ENCODE measurements at places on chromosomes 12 and 14.

- DNase-seq: no peak
Observed at GRCh38 chr12:68139941-68140340, 19.6 kb downstream of the IFNG start.

- no peak for DNase-seq
Observed at GRCh38 chr14:75458305-75458704, 30.5 kb downstream of the JDP2 start.

DNA sequence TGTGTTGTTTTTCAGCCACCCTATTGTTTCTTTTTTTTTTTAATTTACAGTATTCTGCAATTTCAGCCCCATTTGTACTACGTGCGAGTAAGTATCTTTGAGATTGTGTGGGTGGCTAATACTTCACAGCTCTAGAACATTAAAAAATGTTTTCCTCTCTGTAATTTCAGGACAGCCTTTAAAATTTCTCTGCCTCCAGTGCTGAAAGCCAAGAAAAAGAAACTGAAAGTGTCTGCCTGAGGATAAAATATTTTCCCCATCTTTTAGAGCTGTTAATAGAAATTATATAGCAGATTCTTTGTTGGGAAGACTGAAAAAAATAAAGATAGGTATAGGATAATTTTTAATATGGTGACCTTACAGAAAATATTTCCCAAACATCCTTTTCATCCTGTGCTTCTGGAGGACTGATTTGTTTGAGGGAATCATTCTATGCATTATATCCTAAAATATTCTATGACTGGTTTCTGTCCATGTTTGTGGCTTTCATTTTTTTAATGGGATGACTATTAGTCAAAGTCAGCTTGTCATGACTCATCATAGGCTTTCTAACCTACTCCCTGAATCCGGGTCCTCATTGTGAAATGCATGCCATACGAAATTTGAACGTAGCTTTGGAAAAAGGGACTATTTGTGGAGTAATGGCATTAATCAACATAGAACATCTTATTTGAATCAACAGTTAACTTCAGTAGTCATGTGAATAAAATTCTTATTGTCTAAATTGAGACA lies 10.8 kb upstream of the TCTN2 start:
- peak; percentile 90 for DNase-seq

DNA sequence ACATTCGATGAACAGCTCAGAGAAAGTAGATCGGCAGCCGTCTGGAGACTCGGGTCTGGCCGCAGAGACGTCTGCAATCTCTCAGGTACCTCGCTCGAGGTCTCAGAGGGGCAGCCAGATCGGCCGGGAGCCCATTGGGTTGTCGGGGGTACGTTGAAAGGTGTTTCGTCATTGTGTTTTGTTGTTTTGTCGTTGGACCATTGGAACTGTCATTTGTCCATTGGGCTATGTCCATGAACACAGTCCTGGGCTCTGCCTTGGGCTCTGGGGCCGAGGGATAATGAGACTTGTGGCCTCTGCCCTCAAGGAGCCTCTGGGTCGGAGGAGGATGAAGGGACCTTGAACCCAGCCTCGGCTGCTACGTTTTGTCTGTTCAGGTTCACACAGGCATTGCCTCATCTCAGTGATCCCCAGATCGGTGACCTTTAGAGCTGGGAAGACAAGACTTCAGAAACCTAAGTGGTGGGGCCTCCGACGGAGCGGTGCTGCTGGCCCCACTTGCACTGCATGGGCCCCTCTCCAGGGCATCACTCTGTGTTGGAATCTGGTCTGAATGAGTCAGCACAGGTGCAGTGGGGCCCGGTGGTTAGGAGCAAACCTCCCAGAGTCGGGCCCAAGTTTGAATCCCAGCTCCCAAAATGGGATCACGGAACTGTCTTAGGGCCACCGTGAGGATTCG lies 23.6 kb upstream of the MLXIP start:
- no peak for DNase-seq

GRCh38 chr14:74634964-74635363 lies 22.9 kb upstream of the LTBP2 start:
- no peak for DNase-seq

- peak; percentile 74 for DNase-seq
Observed at GRCh38 chr14:61641914-61642613, 53.2 kb upstream of the HIF1A start.

- DNase-seq: no peak
Observed at GRCh38 chr12:55704824-55705718, 2.6 kb downstream of the ITGA7 start.

- DNase-seq: peak; percentile 5
Observed at GRCh38 chr12:19154686-19155085, 25.2 kb downstream of the PLEKHA5 start.

DNA sequence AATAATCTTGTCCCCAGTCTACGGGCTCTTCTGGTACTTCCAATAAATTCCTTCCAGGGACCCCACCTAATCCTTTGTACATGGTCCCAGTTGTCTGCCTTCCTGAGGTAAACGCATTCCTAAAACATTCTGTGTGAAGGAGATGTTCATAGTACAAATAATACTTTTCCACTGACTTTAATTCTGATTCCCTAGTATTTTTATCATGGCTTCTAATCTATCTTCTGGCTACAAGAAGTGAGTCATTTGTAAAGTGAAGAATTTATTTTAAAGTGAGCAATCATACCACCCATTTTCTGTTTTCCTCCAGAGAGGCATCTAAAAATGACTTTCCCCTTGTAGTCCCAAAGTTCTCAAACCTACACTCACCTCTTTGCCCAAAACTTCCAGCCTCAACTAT lies 65.9 kb upstream of the NUDT4 start:
- DNase-seq: no peak

- peak; percentile 94 for DNase-seq
Observed at GRCh38 chr12:111773801-111774551, 7.2 kb downstream of the ALDH2 start.

DNA sequence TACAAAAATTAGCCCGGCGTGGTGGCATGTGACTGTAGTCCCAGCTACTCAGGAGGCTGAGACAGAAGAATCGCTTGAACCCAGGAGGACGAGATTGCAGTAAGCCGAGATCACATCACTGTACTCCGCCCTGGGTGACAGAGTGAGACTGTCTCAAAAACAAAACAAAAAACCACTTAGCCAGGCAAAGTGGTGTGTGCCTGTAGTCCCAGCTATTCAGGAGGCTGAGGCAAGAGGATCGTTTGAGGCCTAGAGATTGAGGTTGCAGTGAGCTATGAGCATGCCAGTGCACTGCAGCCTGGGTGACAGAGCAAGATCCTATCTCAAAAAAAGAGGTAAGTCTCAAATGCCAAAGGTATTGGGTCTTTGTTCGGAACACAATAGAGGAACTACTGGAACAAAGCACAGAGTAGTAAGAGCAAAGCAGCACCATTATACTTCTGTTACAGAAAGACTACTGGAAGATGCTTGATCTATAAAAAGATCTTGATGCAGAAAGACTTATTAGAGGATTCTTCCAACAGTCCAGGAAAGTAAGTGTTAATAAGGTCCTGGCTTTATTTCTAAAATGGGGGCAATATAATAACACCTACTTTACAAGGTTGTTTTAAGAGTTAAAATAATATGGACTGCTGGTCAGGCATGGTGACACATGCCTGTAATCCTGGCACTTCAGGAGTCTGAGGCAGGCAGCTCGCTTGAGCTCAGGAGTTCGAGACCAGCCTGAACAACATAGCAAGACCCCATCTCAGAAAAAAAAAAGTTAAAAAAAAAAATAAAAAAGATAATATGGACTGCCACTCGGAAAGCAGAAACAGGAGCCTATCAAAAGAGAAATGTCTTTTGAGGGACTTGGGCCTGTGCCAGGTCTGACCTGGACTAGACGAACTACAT lies 29.9 kb downstream of the BTBD7 start:
- DNase-seq: no peak

- peak; percentile 15 for DNase-seq
Observed at GRCh38 chr14:61026526-61026925, 45.5 kb downstream of the SLC38A6 start.
